ENCODE measurements at places on chromosomes 2 and 18.

DNA sequence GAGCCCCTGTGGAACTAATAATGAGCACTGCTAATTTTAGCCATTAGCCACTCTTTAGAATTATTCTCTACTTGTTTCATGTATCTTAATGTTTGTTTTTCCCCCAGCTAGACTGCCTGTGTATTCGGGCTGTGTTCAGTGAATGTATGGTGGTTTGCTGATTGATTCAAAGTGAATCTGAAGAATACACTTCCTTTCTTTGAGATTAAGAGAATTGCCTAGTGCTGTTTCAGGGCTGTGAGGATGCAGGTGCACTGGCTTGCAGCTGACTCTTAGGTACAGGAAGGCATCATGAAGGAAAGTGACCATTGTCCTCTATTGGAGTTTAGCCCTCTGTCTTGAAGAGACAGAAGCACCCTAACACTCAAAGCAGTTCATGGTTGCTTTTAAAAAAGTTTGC is 138.7 kb downstream of the CERS6 start:
- no peak for DNase-seq

DNA sequence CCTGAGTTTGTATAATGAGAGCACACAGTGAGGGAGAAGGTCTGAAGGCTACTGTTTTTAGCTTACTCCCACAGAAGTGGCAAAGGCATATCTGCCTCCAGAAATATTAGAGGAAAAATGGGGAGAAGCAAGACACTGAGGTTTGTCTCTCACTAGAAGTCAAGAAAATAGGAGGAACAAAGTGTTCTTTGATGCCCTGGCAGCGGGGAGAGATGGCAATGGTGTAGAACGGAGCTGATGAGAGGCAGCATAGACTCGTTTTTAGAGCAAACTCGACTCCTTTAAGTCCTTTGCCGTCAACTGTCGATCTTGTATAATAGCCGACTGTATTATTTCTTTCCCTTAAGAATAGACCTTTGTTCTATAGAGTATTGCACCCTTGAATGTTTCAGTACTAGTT is 73.8 kb downstream of the ANKRD44 start:
- DNase-seq: no peak

DNA sequence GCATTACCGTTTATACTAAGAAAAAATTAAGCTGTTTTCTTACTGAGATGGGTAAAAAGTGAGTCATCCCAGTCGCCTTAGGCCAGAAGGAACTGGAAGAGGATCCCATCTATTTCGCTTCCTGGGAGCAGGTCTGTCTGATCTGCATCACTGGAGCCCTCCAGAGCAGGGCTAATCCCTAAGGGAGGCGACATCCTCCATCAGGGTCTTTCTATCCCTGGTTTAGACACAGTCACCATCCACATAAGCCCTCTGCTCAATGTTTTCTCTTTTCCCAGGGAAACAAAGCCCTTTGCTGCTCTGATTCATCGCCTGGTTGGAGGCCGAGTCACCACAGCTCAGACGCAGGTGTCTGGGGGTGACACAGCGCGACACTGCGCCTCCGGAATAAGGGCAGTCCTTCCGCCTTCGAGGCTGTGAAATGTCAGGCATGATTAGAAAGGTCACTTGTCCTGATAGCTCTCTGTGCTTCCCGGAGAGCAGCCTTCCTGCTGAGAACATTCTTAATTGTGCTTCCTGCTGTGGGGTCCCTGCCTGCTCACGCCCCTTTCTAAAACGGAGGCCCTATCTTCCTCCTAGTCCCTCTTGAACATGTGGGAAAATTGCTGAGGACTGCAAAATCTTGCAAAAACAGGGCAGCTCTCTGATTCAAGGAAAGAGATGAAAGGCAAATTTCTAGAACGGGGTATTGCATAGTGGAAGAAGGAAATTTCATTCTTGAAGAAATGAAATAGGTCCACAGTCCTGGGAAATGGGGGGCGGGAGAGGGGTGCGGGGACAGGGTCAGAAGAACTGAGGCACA is 56.3 kb downstream of the MARCHF4 start:
- DNase-seq: peak; percentile 81

- DNase-seq: peak; percentile 75
Observed at GRCh38 chr18:35770376-35771014, 189.0 kb downstream of the GALNT1 start.

- DNase-seq: no peak
Observed at GRCh38 chr2:217911283-217912097, 91.3 kb downstream of the TNS1 start.

GRCh38 chr18:8943900-8944870 is 158.3 kb upstream of the NDUFV2 start:
- DNase-seq: no peak

DNA sequence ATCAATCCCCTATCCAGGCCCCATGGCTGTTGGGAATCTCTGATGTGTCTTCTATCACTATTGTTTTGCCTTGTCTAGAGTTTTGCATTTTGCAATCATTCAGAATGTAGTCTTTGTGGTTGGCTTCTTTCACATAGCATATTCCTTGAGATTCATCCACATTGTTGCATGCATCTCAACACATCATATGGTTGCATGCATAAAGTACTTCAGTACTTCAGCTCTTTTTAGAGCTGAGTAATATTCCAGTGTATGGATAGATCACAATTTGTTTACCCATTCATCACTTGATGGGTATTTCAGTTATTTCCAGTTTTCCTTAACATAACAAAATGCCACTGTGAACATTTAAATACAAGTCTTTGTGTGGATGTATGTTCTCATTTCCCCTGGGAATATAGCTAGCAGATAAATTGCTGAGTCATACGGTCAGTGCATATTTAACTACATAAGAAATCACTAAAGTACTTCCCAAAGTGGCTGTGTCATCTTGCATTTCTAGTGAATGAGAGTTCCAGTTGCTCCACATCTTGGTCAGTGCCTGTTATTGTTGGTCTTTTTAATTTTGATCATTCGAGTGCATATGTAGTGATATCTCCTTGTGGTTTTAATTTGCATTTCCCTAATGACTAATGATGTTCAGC is 138.8 kb downstream of the BCL11A start:
- peak; percentile 86 for DNase-seq

DNA sequence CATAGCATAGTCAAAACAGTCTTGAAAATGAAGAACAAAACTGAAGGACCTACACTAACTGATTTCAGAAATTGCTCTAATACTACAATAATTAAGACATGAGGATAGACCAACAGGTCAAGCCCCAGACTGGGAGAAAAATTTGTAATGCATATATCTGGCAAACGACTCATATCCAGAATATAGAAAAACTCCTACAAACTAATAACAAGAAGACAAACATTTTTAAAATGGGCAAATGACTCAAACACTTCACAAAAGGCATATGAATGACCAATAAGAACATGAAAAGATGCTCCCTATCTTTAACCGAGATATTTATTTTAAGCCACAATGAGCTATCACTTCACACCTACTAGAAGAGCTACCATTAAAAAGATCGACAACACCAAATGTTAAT is 14.2 kb downstream of the TGFBRAP1 start:
- no peak for DNase-seq

DNA sequence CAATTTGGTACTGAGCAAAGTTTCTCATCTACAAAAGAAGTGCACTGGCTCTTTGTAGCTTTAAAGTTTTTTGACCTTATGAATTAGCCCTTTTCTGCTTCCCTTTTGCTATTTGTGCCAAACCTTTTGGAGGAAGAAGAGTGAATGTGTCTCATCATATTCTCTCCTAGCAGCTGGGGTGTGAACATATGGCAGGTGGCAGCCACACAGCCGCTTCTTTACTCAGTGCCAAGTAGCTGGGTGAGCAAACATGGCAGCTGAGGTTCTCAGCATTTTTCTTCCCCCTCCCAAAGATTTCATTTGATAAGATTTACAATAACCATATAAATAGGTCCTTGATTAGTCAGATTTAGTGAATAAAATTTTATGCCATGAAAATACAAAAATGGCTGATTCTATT is 46.7 kb upstream of the STK17B start:
- no peak for DNase-seq

GRCh38 chr2:68272246-68272994 is 20.1 kb upstream of the PPP3R1 start:
- DNase-seq: no peak

- peak; percentile 56 for DNase-seq
Observed at GRCh38 chr2:215773728-215774127, 239.6 kb downstream of the MREG start.

- no peak for DNase-seq
Observed at GRCh38 chr18:57975805-57976204, 68.2 kb upstream of the NEDD4L start.

DNA sequence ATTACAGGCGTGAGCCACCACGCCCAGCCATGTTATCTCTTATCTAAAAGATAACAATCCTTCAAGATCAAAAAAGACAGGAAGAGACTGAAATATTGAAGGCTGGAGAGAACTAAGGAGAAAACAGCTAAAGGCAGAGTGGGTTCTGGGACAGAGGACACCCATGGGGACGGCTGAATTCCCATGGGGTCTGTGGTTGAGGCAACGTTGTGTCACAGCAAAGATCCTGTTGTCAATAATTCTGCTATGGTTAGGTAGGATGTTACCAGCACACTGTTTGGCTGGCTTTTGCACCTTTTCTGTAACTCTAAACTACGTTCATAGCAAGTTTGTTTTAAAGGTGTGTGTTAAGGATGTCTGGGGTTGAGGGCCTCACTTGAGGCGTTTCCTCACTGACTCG is 137.7 kb upstream of the APCDD1 start:
- DNase-seq: no peak

- no peak for DNase-seq
Observed at GRCh38 chr2:59969161-59969560, 584.3 kb downstream of the BCL11A start.

GRCh38 chr2:74181739-74182138 is 3.1 kb upstream of the MOB1A start:
- no peak for DNase-seq

DNA sequence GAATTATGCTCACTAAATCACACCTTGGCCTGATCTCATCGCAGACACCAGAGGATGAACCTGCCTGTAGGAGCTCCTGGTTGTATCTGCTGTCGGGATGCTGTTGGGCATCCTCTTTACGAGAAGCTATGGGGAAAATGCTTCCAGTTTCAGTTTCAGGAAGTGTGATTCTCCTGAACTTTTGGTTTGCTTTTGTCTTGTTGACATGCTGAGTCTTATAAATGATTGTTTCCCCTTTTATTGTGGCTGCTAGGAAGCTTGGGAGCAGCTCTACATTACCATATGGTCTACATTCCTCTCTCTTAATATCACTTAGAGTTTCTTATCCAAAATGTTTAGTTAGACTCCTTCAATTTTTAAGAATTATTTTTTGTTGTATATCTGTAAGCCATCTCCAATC is 227.5 kb downstream of the MTX2 start:
- DNase-seq: no peak

GRCh38 chr2:42844366-42844765 is 52.0 kb upstream of the HAAO start:
- no peak for DNase-seq

DNA sequence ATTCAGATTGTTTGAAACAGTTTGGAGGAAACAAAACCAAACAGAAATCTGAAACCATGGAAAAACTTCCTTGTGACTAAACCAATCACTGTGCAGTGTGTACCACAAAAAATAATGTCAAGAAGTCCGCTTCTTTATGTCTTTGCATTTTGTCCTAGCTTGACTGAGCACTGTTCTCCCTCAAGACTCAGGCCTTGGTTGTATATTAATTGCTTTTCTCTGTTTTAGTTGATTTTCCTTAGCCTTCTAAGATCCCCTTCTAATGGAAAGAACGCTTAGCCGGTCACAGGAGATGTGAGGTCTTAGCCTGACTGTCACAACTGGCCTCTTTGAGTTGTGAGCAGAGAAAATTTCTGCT is 56.6 kb downstream of the LCLAT1 start:
- no peak for DNase-seq

GRCh38 chr2:111157798-111158197 is 37.1 kb downstream of the BCL2L11 start:
- no peak for DNase-seq

DNA sequence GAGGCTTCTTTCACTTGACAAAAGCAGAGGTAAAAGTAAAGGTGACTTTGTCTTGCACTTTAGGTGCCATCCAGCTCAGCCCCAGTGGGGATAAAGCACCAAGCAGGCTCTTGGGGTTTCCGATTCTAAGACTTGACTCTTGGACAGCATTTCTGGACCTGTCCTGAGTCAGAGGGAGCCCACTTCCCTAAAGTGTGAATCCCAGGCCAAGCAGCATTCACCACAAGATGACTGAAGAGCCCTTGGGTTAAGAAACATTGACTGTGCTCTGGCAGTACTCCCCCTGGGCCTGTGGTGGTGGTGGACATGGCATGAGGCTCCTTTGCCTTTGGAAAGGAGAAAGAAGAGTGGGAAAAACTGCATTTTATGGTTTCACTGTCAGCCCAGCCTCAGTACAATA is 638.0 kb upstream of the VRK2 start:
- DNase-seq: no peak
